ENCODE measurements at places on chromosomes 4 and X.

- no peak for DNase-seq
These were observed 940.7 kb downstream of the PCDH7 start for GRCh38 chr4:31660916-31661315.

DNA sequence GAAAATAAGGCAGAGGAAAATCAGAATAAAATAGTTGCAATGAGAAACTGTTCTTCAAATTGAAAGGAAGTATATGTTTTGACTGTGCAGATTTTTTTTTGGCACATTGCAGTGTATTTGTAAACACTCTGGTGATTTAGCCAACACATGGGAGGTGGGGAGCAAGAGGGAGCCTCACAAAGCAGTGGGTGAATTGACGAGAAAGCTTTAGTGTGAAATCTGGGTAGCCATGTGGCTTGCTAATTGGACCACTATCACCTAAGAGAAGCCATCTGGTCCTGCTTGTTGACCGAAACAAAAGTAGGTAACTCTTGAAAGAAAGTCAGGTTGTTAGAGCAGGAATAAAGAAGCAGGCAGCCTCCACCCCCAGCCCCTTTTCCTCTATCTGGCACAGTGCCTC is 10.4 kb downstream of the CLCN5 start:
- DNase-seq: no peak

DNA sequence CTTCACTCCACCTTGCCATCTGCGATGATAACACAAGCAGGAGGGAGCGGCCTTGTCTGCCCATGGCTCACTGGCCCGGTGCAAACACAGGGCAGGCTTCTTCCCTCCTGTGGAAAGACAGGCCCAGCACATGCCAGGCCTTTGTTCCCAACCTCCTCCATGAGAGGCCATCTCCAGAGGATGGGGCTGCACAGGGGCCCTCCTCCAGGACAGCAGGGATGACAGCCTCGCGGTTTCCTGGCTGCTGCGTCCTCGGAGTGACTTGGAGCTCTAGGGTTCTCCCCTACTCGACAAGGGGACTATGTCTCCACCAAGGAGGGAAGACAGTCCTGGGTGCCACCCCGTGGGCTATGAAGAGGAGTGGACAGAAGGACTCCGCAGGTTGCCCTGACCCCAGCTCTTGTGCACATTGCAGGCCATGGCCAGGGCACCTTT is 21.8 kb downstream of the RNF212 start:
- DNase-seq: no peak

GRCh38 chr4:165118256-165118909 is 5.7 kb upstream of the TMEM192 start:
- no peak for DNase-seq

- DNase-seq: no peak
These were observed 310.1 kb downstream of the PPP3CA start for GRCh38 chr4:101037249-101037648.

DNA sequence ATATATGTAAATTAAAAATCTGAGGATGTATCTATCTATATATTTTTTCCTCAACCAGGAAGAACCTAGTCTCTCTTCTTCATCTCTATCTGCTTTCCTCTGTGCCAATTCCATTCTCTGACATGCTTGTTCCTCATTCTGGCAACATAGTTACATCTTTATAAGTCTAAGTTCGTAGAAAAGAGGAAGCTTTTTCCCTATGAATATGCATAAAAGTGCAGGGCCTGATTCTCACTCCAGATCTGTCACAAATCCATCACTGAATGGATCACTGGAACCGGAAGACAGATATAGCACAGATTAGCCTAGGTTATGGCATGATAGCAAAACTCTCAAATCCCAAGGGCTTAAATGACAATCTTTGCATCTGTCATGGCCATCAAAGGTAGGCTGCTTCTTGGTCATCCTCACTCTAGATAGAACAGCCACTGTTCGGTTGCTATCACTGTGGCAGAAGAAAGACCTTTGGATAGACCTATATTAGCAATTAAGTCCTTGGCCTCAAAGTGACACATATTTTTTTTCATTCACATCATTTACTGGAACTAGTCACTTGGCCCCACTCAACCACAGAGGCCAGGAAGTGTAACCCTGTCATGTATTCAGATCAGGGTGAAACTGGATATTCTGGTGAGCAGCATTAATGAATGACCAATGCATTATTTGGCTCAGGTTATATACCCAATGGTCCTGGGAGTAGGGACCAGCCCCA is 22.2 kb downstream of the DTHD1 start:
- DNase-seq: no peak

DNA sequence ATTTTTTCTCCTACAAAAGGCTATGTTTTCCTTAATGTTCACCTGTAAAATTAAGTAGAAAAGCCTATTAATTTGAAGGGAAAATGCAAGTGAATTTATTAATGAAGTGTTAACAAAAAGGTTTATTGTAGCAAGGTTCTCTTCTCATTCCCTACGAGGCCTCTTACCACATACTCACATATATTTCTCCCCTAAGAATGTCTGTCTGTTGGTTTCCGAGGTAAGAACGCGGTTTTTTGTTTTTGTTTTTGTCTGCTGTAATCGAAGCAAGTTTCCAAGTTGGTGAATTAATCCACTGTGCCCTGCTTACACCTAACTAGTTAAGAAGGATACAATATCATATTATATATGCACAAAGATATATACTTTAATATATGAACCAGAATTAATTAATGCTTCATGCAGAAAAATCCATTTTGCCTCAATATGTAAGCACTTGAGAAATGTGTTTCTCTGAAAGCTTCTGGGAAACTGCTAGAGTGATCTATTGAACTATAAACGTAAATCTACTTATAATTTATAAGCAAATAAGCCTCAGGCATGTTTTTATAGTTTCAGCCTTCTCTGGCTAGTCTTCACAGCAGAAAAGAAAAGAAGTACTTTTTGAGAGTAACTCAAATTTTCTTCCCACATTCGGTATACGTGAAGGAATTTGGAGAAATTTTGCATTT is 120.8 kb downstream of the EGF start:
- no peak for DNase-seq

DNA sequence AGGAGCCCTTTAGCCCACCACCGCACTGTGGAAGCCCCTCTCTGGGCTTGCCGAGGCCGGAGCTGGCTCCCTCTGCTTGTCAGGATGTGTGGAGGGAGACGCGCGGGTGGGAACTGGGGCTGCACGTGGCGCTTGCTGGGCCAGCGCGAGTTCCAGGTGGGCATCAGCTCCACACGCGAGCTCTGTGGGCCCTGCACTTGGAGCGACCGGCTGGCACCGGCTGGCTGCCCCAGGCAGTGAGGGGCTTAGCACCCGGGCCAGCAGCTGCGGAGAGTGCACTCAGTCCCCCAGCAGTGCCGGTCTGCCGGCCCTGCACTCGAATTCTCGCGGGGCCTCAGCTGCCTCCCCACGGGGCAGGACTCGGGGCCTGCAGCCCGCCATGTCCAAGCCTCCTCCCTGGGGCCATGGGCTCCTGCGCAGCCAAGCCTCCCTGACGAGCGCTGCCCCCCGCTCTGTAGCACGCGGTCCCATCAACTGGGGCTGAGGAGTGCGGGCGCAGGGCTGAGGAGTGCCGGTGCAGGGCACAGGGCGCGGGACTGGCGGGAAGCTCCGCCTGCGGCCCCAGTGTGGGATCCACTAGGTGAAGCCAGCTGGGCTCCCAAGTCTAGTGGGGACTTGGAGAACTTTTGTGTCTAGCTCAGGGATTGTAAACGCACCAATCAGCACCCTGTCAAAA is 93.6 kb downstream of the DTHD1 start:
- no peak for DNase-seq

GRCh38 chr4:23166407-23166806 is 473.7 kb downstream of the GBA3 start:
- no peak for DNase-seq

GRCh38 chr4:45199736-45200135 is 473.4 kb upstream of the GNPDA2 start:
- no peak for DNase-seq

- DNase-seq: no peak
These were observed 11.4 kb downstream of the EDNRA start for GRCh38 chr4:147492306-147492705.

Measured in AG20443 (cell line).